Stimulated activated CD4-positive, alpha-beta T cell treated with anti-CD3 and anti-CD28 coated beads, TNF-alpha, amount 100 ng/mL, for 24 hours (primary cell): ENCODE measurements at places on chromosomes 7 and 10.
A peak's percentile ranks its signal among the peaks of the same experiment; 100 is the strongest.

- DNase-seq, result no peak
Observed at GRCh38 chr10:18261063-18261610, 120.9 kb downstream of the CACNB2 start.

GRCh38 chr7:30831936-30832335, 60.7 kb downstream of the MINDY4 start:
- no peak for DNase-seq

- no peak for DNase-seq
Observed at GRCh38 chr10:35942057-35942456, 300.0 kb upstream of the FZD8 start.

DNA sequence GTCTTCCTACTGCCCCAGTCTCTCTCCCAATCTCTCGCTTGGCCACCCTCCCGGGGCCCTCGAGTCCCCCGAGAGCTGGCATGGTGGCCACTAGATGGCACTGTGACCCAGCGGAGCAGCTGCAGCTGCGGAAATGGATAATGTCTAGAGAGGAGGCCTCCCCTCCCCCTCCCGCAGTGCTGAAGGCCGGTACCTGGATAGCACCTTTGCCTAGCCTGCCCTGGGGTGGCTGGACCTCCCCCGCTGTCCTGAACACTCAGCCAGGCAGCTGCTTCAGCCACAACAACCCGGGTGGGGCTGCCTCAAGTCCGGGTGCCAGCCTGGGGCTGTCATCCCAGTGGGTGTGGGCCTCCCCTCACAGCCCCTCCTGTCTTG, 65.2 kb downstream of the GOLGA7B start:
- DNase-seq, result peak; percentile 63
